Mesothelial cell of epicardium (in vitro differentiated cells): ENCODE measurements at places on chromosomes 4 and X. TPM values are rescaled to one million over a fixed set of nuclear protein-coding genes. Genes with fewer than 3 reads are reported as not detected.

Gene HPGD
- total RNA-seq, result 11.2 to 16.2 TPM (median 15.5 TPM) in 3 replicates

- no peak for DNase-seq
- no peaks in the 10 kb centered on the region for H3K4me1 ChIP-seq
- no peak overlapping the region for H3K27ac ChIP-seq
- no peak overlapping the region for H3K4me3 ChIP-seq
- no peaks in the 10 kb centered on the region for H3K27me3 ChIP-seq
- no peaks in the 10 kb centered on the region for H3K36me3 ChIP-seq
These were observed 331.4 kb downstream of the CCSER1 start for GRCh38 chr4:90458576-90458975.

DNA sequence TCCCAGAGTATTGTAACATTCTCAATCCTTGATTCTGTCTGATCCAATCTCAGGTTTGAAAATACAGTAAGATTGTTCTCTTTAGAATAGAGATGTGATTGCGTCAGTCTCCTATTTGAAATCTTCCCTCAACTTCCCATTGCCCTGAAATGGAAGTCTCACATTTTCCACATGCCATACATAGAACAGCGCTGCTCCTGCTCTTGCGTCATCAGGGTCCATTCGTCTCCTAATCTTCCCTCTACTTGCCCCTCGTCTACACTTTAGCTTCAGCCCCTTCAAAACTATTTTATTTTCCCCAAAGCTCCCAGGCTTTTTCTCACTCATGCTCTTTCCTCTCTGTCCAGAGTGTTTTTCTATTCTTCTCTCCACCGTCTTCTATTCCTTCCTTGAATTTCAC lies 301.7 kb upstream of the MAGEB2 start:
- no peak overlapping the region for H3K27ac ChIP-seq
- peaks cover 9% of the 10 kb centered on the region for H3K4me1 ChIP-seq
- no peak overlapping the region for H3K4me3 ChIP-seq
- no peaks in the 10 kb centered on the region for H3K27me3 ChIP-seq
- no peaks in the 10 kb centered on the region for H3K36me3 ChIP-seq

DNA sequence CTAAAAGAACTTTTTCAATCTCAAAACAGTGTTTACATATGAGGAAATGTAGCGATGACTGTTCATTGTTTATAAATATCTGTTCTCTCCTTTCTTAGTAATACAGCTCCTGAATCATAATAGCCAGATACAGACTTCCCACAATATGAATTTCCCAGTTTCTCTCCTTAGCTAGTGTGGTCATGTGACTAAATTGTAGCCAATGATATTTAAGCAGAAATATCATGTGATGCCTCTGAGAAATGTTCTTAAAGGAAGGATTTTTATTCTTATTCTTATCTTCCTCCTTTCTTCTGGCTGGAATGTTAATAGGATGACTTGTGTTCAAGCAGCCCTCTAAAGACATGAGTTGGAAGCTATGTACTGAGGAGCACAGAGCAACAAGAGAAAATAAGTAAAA lies 383.7 kb upstream of the ATOH1 start:
- H3K27me3 ChIP-seq, result peaks cover 1% of the 10 kb centered on the region
- no peak for DNase-seq
- H3K36me3 ChIP-seq, result no peaks in the 10 kb centered on the region
- no peaks in the 10 kb centered on the region for H3K4me1 ChIP-seq
- no peak overlapping the region for H3K27ac ChIP-seq
- no peak overlapping the region for H3K4me3 ChIP-seq

Gene IL2RG
- 0.25 TPM in 1 of 3 replicates, not detected in the others for total RNA-seq
